ENCODE measurements at places on chromosomes 16 and 17. TPM values are rescaled to one million over a fixed set of nuclear protein-coding genes. Genes with fewer than 3 reads are reported as not detected.

Gene PSME3
- 44.8 TPM for total RNA-seq

Gene RNFT1
- 15.0 TPM for total RNA-seq

Gene KRT28
- total RNA-seq = not detected

Gene TRPV2
- total RNA-seq = 36.6 TPM

Gene CDRT15L2
- not detected for total RNA-seq

Gene MARF1
- 10.5 TPM for total RNA-seq

Gene TEX14
- under 0.01 TPM for total RNA-seq

Gene INCA1
- 0.57 TPM for total RNA-seq

Gene RABEP1
- 43.4 TPM for total RNA-seq

Gene CACNG4
- not detected for total RNA-seq

Gene TEKT5
- total RNA-seq = 0.14 TPM

Gene TMIGD1
- not detected for total RNA-seq

Gene MT1E
- total RNA-seq = 91.7 TPM
